GM23248 (cell line): ENCODE measurements at places on chromosomes 2 and 18.

DNA sequence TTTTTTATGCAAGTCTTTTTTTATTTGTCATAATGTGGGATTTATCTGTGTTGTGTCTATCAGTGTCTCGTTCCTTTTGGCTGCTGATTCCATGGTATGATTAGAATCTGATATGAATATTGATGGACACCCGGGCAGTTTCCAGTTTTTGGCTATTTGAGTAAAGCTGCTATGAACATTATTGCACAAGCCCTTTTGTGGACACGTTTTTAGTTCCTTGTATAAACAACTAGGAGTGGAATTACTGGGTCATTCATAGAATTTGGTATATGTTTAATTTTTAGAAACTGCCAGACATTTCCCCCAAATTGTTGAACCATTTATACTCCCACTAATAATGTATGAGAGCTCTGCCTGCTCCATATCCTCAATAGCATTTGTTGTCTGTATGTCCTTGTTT, 26.6 kb downstream of the HK2 start:
- no peak for DNase-seq

DNA sequence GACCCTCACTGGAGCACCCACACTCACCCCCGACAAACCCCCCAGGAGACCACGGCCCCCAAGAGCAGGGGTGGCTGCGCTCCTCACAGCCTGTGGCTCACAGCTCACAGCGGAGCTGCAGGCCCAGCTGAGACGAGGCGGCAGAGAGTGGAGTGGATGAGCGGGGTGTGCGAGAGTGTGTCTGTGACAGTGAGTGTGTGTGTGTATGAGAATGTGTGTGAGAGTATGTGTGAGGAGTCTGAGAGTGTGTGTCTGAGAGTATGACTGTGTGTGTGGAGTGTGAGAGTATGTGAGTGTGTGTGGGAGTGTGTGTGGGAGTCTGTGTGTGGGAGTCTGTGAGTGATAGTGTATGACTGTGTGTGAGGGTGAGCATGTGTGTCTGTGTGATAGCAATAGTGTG, 55.3 kb upstream of the ID2 start:
- DNase-seq = no peak

DNA sequence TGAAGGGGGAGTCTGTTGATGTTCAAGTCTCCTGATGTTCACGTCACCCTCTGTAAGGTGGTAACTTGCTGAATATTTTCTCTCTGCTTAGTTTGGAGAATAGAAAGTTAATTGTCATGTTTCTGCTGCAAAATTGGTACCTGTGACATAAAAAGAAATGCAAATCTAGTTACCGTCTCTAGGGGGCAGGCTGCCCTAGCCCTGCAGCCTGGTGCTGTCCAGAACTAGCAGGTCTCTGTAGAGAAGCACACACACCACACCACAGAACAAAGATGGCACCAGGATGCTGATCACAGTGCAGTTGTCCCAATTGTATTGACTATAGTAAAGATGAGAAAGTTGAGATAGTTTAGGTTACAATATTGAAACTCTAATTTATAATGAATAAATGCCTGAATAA, 47.0 kb downstream of the SLC9A4 start:
- peak; percentile 44 for DNase-seq

- no peak for DNase-seq
Observed at GRCh38 chr2:136394136-136395060, 276.4 kb upstream of the CXCR4 start.

DNA sequence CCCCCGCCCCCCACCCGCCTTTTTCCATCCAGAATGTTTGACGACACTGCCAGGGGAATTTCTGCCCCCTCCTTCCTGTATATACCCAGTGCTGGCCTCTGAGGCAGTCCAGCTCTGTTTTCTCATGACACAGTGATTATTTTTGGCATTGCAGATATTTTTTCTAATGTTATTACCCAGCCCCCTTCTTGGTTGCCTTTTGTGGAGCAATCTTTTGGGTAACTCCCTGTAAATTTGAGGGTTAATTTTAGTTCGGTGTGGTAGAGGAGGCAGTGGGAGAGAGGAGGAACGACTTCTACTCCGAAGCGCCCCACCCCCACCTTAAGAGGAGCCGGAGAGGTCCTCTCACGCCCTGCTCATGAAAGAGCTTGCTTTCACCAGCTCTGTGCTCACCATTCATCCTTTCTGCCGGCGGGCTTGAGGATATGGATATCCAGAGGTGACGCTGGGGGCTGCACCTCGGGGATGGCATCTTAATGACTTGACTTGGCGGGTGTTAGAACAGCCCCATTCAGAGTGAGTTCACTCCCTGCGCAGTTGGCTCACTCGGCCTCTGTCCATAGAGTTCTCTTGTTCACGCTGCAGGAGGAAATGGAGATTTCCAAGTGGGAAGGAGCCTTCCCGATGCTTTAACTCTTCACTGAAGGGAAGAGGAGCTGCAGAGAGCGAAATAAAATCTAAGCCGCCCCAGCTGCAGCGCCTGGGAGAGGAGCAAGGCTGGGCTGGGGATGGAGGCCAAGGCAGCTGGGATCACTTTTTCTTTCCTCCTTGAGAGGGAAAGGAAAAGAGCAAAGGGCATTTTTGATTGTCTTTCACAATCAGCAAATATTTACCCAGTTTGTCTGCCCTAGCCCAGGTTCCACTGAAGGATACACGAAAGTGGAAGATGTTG, 38.4 kb downstream of the EPAS1 start:
- DNase-seq = peak; percentile 89

- DNase-seq = no peak
Observed at GRCh38 chr18:61543518-61543917, 210.3 kb downstream of the CDH20 start.
